ENCODE measurements at places on chromosomes 2 and 18.

GRCh38 chr2:61074100-61074499 lies 8.4 kb downstream of the SANBR start:
- no peak for DNase-seq

GRCh38 chr2:238425979-238426567 lies 654 bp upstream of the ASB1 start:
- DNase-seq, result peak; percentile 95

- peak; percentile 85 for DNase-seq
These were observed 41.7 kb upstream of the MALL start for GRCh38 chr2:110157153-110157793.

GRCh38 chr2:15819562-15820256 lies 120.6 kb upstream of the MYCN start:
- DNase-seq, result no peak

- no peak for DNase-seq
These were observed 17.5 kb upstream of the DPP4 start for GRCh38 chr2:162091325-162092007.

GRCh38 chr18:59661891-59662701 lies 35.1 kb downstream of the CCBE1 start:
- peak; percentile 58 for DNase-seq

DNA sequence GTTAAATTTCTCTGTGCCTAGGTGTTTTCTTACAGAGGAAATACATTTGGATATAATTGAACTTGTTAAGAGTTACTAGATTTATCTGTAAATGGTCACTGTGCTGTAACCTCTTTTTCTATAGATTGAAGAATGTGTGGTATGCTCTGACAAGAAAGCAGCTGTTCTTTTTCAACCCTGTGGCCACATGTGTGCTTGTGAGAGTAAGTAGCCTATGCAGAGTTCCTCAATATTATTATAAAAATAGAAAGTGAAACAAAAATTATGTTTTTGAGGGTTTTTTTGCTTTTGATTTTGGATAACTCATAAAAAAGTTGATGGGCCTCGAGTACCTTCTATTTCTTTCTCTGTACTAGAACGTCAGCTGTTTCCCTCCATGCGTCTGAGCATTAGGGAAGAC lies 112.4 kb downstream of the MIB1 start:
- peak; percentile 80 for DNase-seq

GRCh38 chr2:31256611-31257382 lies 22.8 kb downstream of the EHD3 start:
- no peak for DNase-seq

DNA sequence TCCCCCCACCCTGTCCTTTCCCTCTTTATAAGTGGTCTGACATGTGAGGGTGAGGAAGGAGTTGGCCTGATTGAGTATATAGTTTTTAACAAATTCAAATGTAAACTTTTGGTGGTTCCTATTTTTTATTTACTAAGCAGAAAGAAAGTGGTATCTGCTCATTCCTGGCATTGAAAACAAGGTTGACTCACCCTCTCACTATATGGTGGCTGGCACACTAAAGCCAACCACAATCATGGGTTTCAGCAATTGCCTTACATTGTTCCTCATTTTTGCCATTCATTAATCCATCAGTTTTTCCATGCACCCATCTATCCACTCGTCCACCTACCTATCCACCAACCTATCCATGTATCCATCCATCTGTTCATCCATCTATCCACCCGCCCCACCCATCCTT lies 75.4 kb upstream of the IGFBP5 start:
- DNase-seq, result no peak

GRCh38 chr2:72289283-72289682 lies 141.6 kb upstream of the CYP26B1 start:
- DNase-seq, result peak; percentile 86

DNA sequence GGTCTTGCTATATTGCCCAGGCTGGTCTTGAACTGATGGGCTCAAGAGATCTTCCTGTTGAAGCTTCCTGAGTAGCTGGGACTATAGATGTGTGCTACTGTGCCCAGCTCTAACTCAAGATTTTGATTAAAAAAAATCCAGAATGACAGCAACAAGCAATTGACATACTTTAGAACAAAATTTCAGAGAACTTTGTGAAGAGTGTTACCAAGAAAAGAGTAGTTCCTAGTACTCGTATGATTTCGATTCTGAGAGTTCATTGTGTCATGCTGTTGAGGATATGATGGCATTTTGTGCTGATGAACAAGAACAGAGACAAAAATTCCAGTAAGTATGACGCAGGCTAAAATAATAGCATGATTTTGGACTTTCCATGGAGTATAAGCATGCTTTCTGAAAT lies 90.2 kb upstream of the TWSG1 start:
- no peak for DNase-seq

GRCh38 chr2:17515652-17516051 lies 2.6 kb downstream of the RAD51AP2 start:
- DNase-seq, result no peak

DNA sequence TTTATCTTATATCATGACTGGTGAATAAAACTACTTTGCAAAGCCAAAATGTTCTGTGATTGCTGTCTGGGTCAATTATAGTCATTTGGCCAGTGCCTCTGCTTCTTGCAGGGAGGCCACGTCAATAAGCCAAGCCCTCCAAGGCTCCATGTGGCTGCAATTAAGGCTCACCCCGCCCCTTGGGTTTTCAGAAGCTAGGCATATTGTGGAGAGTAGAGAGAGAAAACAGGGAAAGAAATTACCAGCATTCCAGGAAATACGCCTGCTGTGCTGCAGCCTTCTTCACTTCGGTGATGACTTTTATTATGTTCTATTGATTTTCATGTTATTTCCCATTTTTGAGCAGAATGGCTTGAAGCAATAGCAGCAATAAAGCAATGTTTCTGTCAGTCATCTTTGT lies 319.7 kb downstream of the SOX11 start:
- no peak for DNase-seq

- DNase-seq, result no peak
These were observed 30.5 kb upstream of the ITGA4 start for GRCh38 chr2:181426672-181427071.

DNA sequence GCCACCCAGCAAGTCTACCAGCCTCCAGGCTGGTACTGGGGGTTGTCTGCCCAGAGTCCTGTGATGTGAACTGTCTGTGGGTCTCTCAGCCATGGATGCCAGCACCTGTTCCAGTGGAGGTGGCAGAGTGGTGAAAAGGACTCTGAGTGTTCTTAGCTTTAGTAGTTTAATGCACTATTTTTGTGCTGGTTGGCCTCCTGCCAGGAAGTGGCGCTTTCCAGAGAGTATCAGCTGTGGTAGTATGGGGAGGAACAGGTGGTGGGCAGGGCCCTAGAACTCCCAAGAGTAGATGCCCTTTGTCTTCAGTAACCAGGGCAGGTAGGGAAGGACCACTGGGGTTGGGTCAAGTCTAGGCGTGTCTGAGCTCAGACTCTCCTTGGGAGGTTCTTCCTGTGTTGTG lies 356.7 kb downstream of the STK39 start:
- no peak for DNase-seq

Data from choroid plexus epithelial cell (primary cell).